ENCODE measurements at places on chromosomes 5 and 9.

- no peak for DNase-seq
These were observed 104.3 kb downstream of the GNAQ start for GRCh38 chr9:77927265-77927664.

DNA sequence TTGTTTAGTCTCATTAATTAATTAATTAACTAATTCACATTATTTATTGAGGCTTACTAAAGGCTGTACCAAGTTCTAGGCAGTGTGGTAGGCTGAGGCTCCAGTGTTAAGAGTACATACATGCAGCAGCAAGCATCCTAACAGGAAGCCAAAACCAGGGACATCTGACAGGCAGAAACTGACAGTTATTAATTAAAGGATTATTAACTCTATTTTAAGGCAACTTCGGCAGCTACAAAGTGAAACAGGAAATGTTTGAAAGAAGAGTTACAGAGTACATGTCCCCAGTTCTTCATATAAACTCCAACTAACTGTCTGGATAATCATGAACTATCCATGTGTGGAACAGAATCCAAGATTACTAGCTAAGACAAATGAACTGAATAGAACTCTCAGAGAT, 39.3 kb upstream of the GABRB2 start:
- DNase-seq: no peak

DNA sequence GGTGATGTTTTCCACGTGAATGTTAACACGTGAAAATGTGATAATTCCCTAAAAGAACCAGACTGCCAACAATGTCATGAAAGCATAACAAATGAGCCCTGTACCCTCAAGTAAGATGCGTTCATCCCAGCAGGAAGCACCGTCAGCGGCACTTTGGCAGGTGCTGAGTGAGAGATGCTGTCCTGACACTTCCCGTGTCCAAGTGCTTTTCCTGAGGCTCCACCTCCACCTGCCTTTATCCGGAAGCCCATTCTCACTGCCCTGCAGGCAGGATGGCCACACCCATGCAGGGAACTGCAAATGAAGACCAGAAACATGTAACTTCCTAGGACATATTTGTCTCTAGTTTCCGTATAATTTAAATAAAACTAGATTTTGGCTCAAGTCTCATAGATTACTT, 238.0 kb upstream of the IRX2 start:
- DNase-seq: no peak

DNA sequence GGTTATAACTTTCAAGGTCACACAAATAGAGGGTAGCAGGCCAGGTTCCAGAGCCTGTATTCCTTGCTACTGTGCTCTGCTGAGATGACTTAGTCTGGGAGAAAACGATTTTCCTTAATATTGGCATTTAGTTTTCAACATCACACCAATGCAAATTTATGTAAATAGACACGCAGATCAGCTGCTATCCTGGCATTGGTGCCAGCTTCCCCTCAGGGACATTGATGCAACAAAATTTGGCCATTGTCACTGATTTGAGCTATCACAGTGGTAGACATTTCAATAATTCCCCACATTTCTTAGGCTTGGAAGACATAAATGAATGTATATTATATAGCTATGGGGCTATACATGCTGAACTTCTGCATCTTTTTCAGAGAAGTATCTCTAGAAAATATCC, 71.6 kb upstream of the ASTN2 start:
- DNase-seq: no peak

GRCh38 chr9:80875947-80876346, 813.4 kb downstream of the TLE1 start:
- no peak for DNase-seq

- no peak for DNase-seq
These were observed 180.8 kb upstream of the GAS1 start for GRCh38 chr9:87127978-87128614.
